NCI-H526 treated with DMSO at 0.1 percent for 48 hours (cell line): ENCODE measurements at places on chromosomes 11 and 22.
A peak's percentile ranks its signal among the peaks of the same experiment; 100 is the strongest.

DNA sequence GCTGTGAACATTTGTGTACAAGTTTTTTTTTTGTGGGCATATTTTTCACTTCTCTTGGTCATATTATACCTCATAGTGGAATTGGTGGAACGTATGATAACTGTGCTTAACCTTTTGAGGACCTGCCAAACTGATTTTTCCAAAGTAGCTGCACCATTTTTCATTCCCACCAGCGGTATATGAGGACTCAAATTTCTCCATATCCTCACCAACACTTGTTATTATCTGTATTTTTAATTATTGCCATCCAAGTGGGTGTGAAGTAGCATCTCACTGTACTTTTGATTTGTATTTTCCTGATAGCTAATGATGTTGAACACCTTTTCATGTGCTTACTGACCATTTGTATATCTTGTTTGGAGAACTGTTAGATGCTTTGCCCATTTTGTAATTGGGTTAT, 47.8 kb downstream of the CCDC15 start:
- no peak for DNase-seq

DNA sequence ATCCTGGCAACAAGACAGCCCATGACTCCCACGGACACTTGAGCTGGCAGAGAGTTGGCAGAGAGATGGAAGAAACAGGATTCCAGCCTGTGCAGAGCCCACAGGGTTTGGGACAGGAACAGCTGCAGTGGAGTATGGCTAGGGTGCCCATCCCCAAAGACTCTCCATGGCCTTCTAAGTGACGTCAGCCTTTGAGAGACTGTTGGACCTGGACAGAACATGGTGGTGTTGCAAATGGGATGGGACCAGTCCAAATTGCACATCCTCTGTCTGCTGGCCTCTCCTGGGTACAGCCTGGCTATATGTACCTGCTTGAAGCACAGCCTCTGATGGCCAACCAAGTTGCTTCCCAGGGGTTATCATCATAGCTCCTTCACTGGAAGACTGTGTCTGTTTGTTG, 34.5 kb downstream of the NOX4 start:
- no peak for DNase-seq

GRCh38 chr11:34344768-34345539, 12.9 kb downstream of the ABTB2 start:
- no peak for DNase-seq

- no peak for DNase-seq
Measured at GRCh38 chr11:87036756-87037449, 831 bp upstream of the TMEM135 start.

- no peak for DNase-seq
Measured at GRCh38 chr11:61482513-61482912, 26.0 kb upstream of the LRRC10B start.

DNA sequence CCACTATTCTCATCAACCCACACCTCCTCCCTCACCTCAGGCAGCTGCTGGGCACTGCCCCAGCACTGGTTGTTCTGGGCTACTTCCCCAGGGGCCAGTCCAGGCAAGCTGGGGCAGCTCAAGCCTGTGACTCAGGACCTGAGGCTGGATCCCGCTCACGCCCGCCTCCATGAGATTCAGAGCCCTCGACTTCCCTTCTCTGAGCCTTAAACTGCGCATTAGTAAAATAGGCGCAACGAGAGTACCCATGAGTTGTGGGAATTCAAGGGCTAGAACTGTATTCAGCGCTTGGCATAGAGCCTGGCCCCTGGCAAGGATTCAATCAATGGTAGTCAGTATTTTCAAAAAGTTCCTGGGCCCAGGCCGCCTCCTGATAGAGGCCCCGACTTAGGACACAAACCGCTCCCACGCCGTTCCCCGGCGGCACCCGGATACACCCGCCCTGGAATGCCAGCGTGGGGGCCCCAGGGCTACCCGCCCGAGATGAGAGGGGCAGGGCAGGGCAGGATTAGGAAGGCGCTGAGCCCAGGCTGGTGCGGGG, 723 bp upstream of the CD82 start:
- DNase-seq, result no peak

DNA sequence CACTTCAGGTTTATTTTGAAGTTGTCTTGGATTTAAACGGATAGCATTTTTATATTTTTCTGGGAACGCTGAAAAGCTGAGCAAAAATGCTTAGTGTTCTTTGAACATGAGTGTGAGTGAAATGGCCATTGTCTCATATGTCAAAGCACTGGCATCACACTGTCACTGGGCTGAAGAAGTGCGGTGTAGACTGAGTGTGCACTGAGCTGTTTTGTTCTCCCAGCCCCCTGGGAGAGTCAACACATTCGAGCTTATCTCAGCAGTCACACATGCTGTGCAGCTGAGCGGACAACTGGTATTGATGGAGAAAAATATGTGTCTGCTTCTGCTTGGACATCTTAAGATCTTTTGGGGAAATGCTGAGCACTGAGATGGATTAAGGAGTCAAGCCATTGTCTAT, 90.8 kb downstream of the TECTA start:
- DNase-seq, result no peak

DNA sequence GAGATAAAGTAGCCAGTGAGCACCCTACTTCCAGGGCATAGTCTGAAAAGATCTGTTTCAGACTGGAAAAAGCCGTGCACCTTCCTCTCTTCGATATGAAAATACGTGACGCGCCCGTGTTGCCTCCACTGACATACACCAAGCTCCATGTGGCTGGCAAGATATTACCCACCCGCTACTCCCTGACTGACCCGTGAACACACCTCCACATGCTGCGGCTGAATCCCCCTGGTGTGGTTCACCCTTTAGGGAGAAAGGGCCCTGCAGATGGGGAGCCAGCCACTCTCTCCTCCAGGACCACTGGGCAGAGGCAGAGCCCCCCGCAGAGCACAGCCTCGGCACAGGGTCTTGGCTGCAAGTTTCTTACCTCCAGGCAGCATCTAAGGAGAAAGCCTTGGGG, 245.0 kb downstream of the BRD1 start:
- no peak for DNase-seq

GRCh38 chr11:74731301-74732094, at the start of gene CHRDL2:
Gene CHRDL2, minus strand, starts transcription at chr11:74731426. Its CDS starts 538 bp downstream, at chr11:74730888.
- DNase-seq, result no peak

GRCh38 chr11:44987506-44987905, 36.8 kb upstream of the TP53I11 start:
- no peak for DNase-seq

DNA sequence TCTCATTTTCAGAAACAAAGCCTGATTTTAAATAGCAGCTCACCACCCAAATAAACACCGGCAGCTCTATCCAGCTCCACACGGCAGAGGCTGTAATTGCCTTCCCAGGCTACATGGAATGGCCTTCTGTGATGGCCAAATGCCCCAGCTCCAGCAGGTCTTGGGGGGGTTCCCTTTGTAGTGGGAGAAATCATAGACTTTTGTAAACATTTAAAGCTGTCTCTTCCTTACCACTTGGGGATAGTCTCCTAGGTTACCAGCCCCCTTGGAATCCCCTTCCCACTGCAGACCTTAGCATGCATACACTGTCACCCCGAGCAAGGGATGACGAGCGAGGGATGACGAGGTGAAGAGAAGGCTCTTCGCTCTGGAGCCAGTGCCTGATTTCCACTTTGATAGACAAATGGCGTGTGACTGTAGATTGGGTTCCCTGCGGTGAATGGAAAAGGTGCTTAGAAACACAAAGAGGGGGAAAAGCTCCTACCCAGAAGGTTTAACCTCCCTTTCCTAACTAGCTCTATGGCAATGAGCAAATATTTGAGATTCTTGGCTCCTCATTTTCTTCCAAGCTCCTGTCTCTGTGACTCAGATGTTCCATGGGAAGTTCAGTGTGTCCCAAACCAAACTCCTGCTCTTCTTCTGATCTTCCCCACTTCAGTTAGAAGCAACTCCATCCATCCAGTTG, 108.0 kb upstream of the CADM1 start:
- DNase-seq, result no peak

DNA sequence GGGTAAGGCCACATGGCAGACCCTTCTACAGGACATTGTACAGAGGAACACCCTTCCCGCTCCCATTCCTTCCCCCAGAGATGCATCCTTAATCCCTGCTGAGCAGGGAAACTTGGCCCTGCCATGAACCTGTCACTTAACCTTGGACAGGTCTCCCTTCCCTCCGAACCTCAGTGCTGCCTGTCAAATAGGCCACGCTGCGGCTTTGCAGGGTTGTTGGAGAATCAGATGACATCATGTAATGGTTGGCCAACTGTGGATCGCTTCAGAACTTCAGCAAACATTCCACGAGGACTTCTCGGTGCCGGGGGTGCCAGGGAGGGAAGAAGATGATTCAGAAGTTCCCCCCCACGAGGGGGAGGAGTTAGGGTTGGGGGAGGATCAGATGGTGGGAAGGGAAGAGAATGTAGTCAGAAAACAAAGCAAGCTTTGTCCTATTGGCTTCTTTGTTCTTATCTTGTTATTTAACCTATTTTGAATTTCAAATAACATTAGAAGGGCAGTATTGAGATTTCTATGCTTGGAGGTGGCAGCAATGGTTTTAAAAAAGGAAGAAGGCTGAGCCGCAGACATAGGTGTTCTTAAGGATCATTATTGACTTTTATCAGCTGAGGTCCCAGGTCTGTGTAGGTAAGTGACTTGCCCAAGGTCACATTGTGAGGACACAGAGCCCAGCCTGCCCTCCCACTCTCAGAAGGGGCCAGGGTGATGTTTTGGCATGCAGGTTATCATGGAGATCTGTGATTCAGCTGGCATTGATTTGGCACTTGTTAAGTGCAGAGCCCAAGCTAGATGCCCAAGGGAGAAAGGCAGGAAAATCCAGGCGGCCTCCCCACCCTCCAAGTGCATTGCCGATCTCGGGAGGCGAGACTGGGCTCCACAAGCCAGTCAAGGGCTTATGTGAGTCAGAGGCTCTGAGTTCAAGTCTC, 3.1 kb downstream of the CDC42EP1 start:
- peak; percentile 71 for DNase-seq

GRCh38 chr11:46905806-46906205, 12.5 kb downstream of the LRP4 start:
- no peak for DNase-seq

- DNase-seq, result no peak
Measured at GRCh38 chr11:47161890-47162289, 14.8 kb downstream of the ARFGAP2 start.

- DNase-seq, result peak; percentile 59
Measured at GRCh38 chr11:112485280-112485679, 224.6 kb upstream of the PLET1 start.

DNA sequence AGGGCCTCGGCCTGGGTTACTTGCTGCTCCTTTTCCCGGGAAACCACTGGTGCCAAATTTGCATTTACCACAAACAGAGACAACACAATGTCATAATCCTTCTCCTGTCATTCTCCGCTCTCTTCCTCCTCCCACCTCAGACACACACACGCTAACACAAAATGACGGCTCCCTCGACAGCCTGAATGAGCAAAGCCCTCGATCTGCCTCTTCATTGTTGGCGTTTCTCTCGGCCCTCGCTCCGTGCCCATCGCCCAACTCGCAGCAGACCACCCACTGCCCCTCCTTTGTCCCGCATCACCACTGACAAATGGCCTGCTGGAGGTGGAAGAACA, 12.5 kb upstream of the TCF20 start:
- peak; percentile 75 for DNase-seq

DNA sequence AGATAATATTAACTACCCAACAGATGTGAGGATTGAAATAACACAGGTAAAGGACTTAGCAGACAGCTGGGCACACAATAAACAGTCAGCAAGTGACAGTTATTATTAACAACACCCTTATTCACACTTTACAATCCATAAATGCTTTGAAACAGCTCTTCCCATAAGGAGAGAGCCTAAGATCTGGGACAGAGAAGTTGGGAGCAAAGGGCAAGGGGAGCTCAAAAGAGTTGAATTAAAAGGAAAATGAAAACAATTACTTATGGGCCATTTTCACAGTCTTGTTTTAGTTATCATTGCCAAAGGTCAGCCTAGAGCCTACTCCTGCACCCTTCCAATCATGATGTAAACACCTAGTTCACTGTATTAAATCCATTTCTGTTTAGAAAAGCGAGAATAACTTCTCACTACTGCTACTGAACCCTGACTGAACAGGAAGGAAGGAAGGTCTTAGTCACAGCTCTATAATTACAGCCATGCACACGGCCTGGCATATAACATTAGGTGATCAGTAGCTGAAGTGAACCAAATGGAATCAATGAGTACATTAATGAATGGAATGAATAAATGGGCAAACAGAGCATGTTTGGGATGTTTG, 111.3 kb downstream of the PLEKHA7 start:
- DNase-seq, result no peak

GRCh38 chr11:45229401-45230020, 56.6 kb downstream of the SYT13 start:
- DNase-seq, result no peak

- DNase-seq, result no peak
Measured at GRCh38 chr11:76664578-76665061, 5.9 kb downstream of the LRRC32 start.

GRCh38 chr11:108435066-108435465, 32.3 kb downstream of the C11orf65 start:
- no peak for DNase-seq

DNA sequence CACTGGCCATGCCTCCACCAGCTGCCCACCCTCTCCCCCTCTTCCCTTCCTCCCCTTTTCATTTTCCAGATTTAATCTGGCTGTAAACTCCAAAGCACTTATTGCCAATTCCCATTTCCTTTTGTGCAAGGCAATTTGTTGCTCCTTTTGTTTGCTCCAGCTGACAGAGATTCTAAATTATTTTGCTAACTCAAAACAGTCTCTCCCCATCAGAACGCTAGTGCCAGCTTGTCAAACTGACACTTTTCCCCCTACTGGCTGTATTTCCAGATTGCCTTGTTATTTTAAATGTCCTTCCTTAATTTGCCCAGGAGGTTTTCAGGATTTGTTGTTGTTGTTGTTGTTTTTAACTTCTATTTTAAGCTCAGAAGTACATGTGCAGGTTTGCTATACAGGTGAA, 57.0 kb upstream of the PAK1 start:
- DNase-seq, result no peak

DNA sequence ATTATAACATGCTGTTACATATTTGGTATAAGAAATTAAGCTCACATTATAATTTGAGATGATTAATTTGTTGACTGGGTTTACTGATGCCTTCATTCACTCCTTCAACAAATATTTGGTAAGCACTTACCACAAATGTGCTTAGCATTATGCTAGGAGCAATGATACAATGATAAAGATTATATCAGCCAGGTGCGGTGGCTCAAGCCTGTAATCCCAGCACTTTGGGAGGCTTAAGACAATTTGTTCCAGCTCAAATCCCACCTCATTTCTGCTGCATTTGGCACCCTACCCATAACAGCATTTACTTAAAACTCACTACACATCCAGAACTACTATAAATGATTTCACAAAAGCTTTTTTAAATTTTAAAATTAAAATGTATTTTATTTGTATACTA, 1263.6 kb upstream of the RAG2 start:
- DNase-seq, result no peak

- DNase-seq, result no peak
Measured at GRCh38 chr11:18769802-18770456, 21.7 kb downstream of the PTPN5 start.

- DNase-seq, result no peak
Measured at GRCh38 chr11:73394416-73395296, 18.5 kb downstream of the RELT start.

GRCh38 chr11:18771266-18772035, 20.1 kb downstream of the PTPN5 start:
- DNase-seq, result no peak

- no peak for DNase-seq
Measured at GRCh38 chr11:27933992-27934829, 173.7 kb downstream of the KIF18A start.
